ENCODE measurements at places on chromosomes 6 and 20. TPM values are rescaled to one million over a fixed set of nuclear protein-coding genes. Genes with fewer than 3 reads are reported as not detected.

The HNF4A gene
- not detected for total RNA-seq

The PACRG gene
- not detected for total RNA-seq

The LIME1 gene
- 16.8 TPM for total RNA-seq

The ADGRF5 gene
- not detected for total RNA-seq

The PRND gene
- not detected for total RNA-seq

The TFAP2B gene
- total RNA-seq = not detected

DNA sequence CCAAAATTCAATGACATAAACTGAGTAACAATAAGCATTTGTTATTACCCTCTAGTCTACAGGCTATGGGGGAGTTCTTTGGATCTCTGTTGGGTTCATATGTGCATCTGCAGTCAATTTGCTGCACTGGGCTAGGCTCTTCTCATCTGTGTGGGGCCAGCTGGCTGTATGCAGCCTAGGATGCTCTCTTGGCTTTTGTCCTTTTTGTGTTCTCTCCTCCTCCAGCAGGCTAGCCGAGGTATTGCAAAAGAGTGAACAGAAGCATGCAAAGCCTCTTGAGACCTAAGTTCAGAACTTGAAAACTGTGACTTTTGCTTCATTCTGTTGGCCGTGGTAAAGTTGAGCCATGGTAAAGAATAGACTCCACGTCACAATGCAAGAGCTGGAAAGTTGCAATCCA, 62.8 kb upstream of the FOXO3 start:
- H3K4me1 ChIP-seq = no peaks in the 10 kb centered on the region
- H3K27ac ChIP-seq = no peak overlapping the region
- H3K4me3 ChIP-seq = no peak overlapping the region
- no peaks in the 10 kb centered on the region for H3K27me3 ChIP-seq
- DNase-seq = peak; percentile 41
- H3K36me3 ChIP-seq = peaks cover 7% of the 10 kb centered on the region

DNA sequence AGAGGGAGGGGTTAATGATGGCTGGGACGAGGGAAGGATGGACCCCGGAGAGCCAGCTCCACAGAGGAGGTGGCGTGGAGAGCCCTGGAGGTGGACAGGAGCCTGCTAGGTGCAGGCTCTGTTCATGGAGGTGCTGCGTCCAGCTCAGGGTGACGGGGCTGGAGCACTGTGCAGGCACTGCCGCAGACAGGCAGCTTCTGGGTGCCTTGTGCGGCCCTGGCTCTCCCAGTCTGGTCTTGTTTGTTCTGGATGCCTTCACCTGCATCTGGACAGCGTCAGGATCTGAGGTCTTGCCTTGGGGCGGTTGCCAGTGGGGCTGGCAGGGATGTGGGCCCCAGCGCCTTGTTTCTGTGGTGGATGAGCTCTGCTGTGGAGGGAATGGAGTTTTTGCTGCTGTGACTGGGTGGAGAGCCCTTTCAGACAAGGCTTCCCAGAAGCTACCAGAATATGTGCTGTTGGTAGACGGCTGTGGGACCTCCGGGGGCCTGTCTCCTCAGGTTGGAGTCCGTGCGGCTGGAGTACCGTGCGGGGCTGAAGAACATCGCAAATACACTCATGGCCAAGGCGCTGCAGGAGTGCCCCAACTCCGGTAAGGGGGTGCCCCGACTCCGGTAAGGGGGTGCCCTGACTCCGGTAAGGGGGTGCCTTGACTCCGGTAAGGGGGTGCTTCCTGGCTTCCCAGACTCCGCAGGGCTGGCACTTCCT, 7.8 kb upstream of the C20orf204 start:
- no peaks in the 10 kb centered on the region for H3K4me1 ChIP-seq
- H3K4me3 ChIP-seq = no peak overlapping the region
- H3K27me3 ChIP-seq = no peaks in the 10 kb centered on the region
- no peak overlapping the region for H3K27ac ChIP-seq
- DNase-seq = no peak
- H3K36me3 ChIP-seq = peaks cover 34% of the 10 kb centered on the region

DNA sequence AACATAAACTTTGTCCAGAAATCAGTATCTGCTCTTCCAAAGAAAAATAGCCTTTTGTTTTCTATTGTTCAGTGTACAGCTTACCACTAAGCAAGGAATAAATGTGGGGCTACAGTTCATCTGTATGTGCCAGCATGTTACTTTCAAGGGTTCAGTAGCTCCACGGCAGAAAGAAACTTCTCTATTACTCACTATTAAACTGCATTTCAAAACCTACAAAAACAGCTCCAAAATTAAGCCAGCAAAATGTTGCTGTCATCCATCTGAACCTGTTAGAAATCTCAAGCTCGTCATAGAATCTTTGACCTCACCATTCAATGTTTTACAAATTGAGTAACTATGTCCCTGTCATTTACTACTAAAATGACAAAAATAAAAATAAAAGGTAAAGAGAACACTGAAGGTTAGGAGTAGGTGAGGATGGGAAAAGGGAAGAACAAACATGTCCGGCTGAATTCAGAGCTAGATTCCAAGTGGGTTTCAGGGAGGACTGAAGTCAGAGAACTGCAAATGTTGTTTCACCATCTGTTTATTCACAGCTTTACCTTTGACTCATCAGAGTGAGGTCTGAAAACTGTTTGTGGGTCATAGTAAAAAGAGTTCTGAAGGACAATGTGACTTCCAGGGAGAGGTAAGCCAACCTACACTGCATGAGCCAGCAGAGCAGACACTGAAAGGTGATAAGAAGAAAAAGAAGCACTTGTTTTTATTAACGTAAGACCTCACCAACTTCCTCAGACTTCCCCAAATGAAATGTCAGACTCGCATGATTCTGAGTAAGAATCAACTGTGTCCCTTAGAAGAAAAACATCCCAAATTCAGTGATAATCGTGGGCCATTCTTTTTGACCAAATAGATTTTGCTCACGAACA, 62.0 kb downstream of the ATXN1 start:
- peaks cover 18% of the 10 kb centered on the region for H3K36me3 ChIP-seq
- H3K4me1 ChIP-seq = peaks cover 69% of the 10 kb centered on the region
- H3K27ac ChIP-seq = peak overlapping the region; percentile 99
- no peaks in the 10 kb centered on the region for H3K27me3 ChIP-seq
- DNase-seq = peak; percentile 56
- peak overlapping the region; percentile 74 for H3K4me3 ChIP-seq

- peak overlapping the region; percentile 56 for H3K27ac ChIP-seq
- H3K4me1 ChIP-seq = peaks cover 57% of the 10 kb centered on the region
- no peaks in the 10 kb centered on the region for H3K27me3 ChIP-seq
- peak; percentile 39 for DNase-seq
- H3K4me3 ChIP-seq = peak overlapping the region; percentile 88
- peaks cover 18% of the 10 kb centered on the region for H3K36me3 ChIP-seq
These were observed 4.0 kb downstream of the MYLIP start for GRCh38 chr6:16132909-16133308.

- DNase-seq = no peak
- H3K4me1 ChIP-seq = no peaks in the 10 kb centered on the region
- peaks cover 3% of the 10 kb centered on the region for H3K27me3 ChIP-seq
- H3K27ac ChIP-seq = no peak overlapping the region
These were observed 112.8 kb upstream of the TSHZ2 start for GRCh38 chr20:52859156-52859876.

- H3K36me3 ChIP-seq = no peaks in the 10 kb centered on the region
- peaks cover 27% of the 10 kb centered on the region for H3K27me3 ChIP-seq
- H3K4me3 ChIP-seq = no peak overlapping the region
- H3K27ac ChIP-seq = no peak overlapping the region
- DNase-seq = no peak
- no peaks in the 10 kb centered on the region for H3K4me1 ChIP-seq
These were observed 20.4 kb upstream of the FRMD1 start for GRCh38 chr6:168099201-168100010.

DNA sequence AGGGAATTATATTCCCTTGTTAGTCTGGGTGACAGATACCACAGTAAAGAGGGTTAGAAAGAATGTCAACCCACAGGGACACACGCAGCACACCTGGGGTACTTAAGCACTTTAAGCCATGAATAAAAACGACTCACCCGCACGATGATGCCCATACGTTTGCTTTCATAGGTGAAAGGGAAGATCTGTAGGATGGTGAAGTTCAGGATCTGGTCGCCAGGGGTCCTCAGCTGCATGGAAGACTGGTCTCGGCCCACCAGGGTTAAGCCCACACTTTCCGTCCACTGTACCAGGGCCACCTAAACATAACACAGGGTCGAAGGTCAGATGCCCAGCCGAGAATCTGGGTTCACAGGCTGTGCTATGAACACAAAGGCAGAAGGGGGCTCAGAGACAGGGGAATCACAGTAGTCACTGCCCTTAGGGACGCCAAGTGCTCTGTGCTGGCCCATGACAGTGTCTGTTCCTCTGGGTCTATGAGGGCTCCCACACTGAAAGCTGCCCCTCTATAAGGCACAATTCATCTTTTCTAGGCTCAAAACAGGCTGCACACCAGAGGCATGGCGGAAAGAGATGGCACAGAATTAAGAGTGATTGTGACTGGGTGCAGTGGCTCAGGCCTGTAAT, 96.8 kb upstream of the NFATC2 start:
- no peaks in the 10 kb centered on the region for H3K4me1 ChIP-seq
- H3K27me3 ChIP-seq = no peaks in the 10 kb centered on the region
- H3K36me3 ChIP-seq = no peaks in the 10 kb centered on the region
- no peak overlapping the region for H3K27ac ChIP-seq
- no peak overlapping the region for H3K4me3 ChIP-seq
- peak; percentile 85 for DNase-seq

DNA sequence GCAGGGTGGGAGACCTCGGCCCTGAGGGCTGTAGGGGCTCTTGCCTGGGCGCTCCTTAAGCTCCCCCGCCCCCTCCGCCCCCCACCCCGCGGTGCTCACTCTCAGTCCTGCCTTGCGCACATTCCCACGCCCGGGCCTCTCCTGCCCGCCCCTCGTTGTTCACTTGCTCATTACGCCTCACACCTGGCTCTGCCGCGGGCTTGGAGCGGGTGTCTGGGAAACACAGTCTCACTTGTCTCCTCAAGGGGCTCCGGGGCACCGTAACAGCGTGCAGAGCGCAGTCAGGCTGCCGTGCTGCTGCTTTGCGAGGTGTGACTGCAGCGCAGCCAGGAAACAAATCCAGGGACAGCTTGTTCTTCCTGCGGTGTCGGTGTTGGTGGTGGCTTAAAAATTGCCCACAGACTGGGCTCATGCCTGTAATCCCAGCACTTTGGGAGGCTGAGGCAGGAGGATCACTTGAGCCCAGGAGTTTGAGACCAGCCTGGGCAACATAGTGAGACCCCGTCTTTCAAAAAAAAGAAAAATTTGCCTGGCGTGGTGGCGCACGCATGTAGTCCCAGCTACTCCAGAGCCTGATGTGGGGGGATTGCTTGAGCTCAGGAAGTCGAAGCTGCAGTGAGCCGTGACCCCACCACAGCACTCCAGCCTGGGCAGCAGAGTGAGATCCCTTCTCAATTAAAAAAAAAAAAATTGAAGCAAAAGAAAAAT, 4.6 kb downstream of the NPBWR2 start:
- peak overlapping the region; percentile 46 for H3K4me3 ChIP-seq
- no peak overlapping the region for H3K27ac ChIP-seq
- H3K4me1 ChIP-seq = peaks cover 20% of the 10 kb centered on the region
- H3K36me3 ChIP-seq = no peaks in the 10 kb centered on the region
- H3K27me3 ChIP-seq = peaks cover 14% of the 10 kb centered on the region

DNA sequence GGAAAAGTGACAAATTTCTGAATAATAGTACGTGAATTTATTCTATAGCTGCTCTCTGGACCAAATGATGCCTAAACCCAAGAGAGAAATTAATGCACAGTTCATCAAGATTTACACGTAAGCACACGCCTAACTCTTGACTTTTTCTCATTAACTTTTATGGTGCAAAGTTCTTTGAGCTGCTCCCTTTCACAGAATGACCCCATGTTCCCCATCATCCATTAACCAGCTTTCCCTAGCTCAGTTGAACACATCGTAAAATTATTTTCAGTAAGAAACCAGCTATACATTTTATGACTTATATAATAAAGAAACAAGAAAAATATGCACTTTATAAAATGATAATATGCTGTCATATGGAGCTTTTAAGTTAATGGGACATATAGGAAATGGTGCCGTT, 54.3 kb downstream of the ID4 start:
- DNase-seq = no peak
- no peaks in the 10 kb centered on the region for H3K4me1 ChIP-seq
- no peaks in the 10 kb centered on the region for H3K27me3 ChIP-seq
- H3K36me3 ChIP-seq = no peaks in the 10 kb centered on the region
- H3K27ac ChIP-seq = no peak overlapping the region

GRCh38 chr6:52491203-52492069, 71.3 kb downstream of the EFHC1 start:
- H3K27ac ChIP-seq = no peak overlapping the region
- H3K4me3 ChIP-seq = no peak overlapping the region
